ENCODE measurements at places on chromosomes 13 and 19. TPM values are rescaled to one million over a fixed set of nuclear protein-coding genes. Genes with fewer than 3 reads are reported as not detected.

The TMC4 gene
- total RNA-seq = 0.77 TPM

The CDC42EP5 gene
- not detected for total RNA-seq

The HSD17B14 gene
- 16.1 TPM for total RNA-seq

The ZNF440 gene
- total RNA-seq = 0.09 TPM

The PSG3 gene
- 0.07 TPM for total RNA-seq

The OR7A5 gene
- total RNA-seq = not detected

The ZNF208 gene
- not detected for total RNA-seq

The FOSB gene
- total RNA-seq = 9.6 TPM

The CEACAM3 gene
- total RNA-seq = not detected

The PROZ gene
- total RNA-seq = not detected

The DNAJC15 gene
- total RNA-seq = 0.16 TPM

The ZNF439 gene
- not detected for total RNA-seq

The VSIG10L gene
- total RNA-seq = 14.5 TPM

The DENND1C gene
- 0.22 TPM for total RNA-seq

The CPT1C gene
- total RNA-seq = 13.8 TPM

The WTIP gene
- 35.0 TPM for total RNA-seq

The GRIK5 gene
- total RNA-seq = 0.45 TPM

The PSG5 gene
- 0.52 TPM for total RNA-seq

The GDF15 gene
- 10.6 TPM for total RNA-seq

All from A549 treated with AZD2906 at 1 μM for 4 hours (cell line).